ENCODE measurements at places on chromosomes 2 and 18.
A peak's percentile ranks its signal among the peaks of the same experiment; 100 is the strongest.

GRCh38 chr2:65363879-65364666 is 68.3 kb downstream of the SPRED2 start:
- DNase-seq: no peak

DNA sequence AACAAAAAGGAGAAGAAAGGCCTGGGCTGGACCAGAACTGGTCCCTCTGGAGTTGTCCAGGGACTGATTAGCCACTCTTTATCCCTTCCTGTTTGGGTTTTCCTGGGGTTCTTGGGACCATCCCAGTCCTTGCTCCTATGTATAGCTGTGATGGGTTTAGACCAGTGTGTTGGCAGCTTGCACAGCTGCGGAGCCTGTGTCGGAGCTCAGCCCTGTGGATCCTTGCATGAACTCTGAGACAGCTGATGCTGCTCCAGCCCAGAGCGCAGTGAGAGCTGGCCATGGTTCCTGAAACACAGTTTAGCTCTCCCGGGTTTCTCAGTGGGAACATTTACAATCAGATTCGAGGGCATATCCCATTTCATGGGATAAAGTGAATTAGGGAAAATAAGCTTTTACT is 16.9 kb downstream of the IMPA2 start:
- DNase-seq: no peak

DNA sequence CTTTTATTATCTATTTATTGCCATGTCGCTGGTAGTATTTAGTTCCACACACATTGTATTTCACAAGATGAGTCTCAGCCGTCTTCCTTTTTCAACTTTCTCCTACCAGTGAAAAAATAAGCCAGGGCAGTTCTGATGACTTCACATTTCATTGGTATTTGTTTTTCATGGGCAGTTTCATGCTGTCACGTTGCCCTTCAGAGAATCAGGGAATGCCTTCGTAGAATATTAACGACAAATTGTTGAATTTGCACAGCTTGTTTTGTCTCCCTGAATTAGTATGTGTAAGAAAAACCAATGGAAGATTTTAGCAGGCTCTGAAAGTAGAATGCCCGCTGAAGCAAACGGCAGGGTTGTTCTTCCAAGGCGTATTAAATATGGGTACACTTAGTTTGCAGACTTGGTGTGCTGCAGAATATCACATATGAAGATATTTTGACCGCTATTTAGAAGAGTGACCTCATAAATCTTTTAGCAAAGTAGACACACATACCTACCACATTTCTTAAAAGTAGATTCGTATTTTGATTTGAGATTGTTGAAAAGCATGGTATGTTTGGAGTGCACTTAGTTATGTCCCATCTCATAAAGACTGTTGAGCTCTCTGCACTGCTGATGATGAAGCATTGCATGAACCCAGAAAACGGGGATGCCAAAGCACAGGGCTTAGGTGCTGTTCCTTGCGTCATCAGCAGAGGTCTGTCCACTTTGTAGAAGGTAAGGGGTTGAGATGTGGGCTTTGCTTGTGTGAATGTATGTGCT is 2.9 kb downstream of the NEDD4L start:
- DNase-seq: no peak

GRCh38 chr18:58201733-58202730 is 158.0 kb downstream of the NEDD4L start:
- DNase-seq: peak; percentile 15

DNA sequence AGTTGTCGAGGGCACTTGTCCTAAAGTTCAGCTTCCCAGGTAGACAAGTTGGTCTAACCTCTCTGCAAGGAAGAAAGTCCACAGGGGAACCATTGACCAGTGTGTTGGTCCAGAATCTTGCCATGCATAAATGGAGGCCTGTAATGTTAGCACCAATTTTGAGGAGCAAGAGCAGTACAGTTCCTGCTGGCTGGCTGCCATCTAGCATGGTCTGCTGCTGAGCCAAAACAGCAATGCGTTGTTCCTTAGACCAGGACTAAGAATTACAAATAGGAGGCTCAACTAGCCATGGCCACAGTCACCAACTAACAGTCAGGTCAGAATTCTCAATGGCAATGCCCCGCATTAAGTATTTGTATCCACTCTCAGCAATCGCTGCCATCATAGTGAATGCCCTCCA is 72.8 kb upstream of the WIPF1 start:
- no peak for DNase-seq

DNA sequence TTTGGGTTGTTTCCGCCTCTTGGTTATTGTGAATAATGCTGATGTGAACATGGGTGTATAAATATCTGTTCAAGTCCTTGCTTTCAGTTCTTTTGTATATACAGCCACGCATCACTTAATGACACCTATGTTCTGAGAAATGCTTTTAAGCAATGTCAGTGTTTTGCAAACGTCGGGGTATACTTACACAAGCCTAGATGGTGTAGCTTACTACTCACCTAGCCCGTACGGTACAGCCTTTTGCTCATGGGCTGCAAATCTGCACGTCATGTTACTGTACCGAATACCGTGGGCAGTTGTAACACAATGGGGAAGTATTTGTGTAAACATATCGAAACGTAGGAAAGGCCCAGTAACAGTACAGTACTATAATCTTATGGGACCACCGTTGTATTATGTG is 12.4 kb downstream of the RALB start:
- DNase-seq: no peak

DNA sequence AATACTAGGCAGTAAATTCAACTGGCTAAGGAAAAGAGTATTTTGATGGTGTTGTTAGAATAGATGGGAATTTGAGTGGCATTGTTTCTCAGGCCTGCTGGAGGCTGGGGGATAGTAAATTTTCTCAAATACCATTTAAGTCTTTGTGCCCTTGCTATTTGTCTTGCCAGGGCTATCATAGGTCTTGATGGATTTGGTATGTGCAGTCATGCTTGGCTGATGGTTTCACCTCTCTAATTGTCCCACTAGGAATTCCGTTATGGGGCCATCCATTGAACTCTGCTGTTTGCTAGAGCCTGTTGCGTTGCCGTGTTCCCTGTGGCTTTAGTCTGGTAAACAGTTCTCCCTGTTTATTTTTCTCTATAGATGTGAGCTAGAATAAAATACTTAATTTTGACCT is 438.1 kb upstream of the FAM98A start:
- no peak for DNase-seq

- DNase-seq: no peak
Observed at GRCh38 chr2:111534910-111535352, 349.1 kb downstream of the ANAPC1 start.

DNA sequence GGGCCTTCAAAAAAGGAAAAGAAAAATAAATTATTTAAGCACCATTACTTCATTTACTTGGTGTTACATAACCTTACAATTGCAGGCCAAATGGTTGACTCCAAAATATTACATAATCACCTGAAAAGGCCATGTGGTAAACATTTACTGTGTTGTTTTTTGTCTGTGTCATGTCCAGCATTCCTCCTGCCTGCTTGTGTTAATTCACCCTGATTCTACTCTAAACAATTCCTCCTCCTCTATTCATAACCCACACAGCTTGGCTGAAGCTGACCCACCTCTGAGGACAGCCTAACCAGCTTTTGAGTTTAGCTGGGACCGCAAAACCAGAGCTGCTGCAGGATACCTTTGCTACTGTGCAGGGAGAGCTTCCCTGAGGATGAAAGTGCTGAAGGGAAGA is 35.4 kb downstream of the TMX3 start:
- DNase-seq: no peak

DNA sequence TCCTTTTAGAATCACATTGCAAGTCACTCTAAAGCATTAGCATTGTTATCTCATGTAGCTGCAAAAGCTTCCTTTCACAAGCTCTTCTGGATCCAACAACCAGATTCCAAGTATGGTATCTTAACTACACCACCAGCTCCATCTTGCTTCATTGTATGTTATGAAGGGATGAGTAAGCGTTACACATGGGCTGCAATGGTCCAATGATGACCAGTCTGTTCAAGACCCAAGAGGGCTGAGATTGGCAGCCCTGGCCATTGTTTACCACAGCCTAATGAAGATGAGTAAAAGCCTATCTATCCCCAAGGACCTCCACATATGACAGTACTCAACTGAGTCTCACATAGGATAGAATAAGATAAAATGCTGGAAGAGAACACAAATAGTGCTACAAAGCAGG is 6.3 kb downstream of the CFLAR start:
- DNase-seq: no peak

GRCh38 chr2:46804794-46805193 is 110.8 kb downstream of the MCFD2 start:
- no peak for DNase-seq

DNA sequence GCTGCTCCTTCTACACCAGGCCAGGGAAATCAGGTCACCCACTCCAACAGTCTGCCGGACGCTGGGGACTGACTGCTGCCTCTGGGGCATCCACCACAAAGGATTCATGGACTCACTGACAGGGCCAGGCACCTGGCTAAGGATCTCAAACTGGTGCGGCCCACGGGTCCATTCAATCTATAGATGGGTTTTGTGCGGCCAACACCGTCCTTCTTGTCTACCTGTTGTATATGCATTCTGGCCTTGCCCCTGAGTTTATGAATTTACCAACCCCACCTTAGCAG is 10.9 kb upstream of the SLC20A1 start:
- DNase-seq: no peak

DNA sequence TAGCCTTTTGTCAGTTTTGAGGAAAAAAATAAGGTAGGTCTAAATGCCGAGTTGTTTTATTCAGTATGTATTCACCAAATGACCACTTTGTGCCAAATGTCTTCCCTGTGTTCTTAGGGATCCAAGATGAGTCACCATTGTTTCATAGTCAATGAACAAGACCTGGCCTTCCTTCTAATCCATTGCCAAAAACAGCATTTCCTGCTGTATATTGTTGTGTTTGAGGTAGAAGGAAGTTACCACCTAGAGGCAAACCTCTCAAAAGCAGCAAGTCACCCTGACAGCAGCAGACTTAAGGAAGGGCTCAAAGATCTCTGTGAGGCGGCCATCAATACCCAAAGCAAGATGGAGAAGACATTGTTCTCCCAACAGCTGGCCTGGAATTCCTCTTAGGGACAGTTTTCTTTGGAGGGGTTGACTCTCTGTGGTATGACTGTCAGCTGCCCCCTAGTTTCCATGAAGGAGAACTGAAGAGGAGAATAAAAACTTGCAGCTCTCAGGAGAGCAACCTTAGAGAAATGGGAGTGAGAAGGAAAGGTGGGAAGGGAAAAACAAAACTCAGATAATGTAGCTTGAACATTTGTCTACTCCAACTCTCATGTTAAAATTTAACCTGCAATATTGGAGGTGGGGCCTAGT is 328.3 kb downstream of the LRATD1 start:
- no peak for DNase-seq

- no peak for DNase-seq
Observed at GRCh38 chr18:41059126-41059415, 896.0 kb upstream of the PIK3C3 start.

DNA sequence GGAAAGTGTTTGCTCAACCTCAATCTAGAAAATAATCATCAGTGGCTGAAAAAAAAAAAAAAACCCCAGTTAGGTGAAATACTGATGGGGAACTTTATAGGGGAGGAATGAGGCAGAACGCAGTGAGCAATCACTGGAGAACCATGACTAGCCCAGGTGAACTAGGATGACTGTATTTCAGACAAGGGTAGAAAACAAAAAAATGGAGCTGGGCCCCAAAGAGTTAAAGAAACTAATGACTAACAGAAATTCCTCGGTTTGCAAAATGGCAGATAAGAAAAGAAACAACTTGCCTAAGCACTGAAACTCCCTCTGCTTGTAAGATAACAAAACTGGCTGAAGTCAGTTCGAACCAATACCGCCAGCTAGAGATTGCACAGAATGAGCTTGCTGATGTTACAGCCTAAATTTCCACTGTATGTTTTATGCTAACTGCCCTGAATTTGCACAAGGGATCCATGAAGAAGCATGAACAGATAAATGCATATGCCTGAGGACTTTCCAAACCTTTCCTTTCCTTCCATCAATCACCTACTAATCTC is 245.9 kb downstream of the METTL4 start:
- DNase-seq: no peak

DNA sequence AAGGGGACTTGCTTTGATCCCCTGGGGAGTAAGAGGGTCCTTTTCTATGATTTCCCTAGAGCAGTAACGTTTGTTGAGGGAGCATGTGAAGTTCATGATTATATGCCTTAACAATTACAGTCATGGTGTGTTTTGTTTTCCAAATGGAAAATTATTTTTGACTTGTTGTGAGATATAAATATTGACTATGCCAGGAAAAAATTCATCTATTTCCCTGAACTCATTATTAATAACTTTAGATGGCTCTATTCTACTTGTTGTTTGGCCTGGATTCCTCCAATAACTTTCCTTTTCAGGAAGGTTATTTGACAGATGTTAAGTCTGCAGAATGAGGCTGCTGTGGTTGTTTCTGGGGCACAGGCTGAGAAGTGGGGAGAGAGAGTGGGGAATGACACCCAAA is 72.1 kb upstream of the LMAN1 start:
- DNase-seq: no peak

- DNase-seq: no peak
Observed at GRCh38 chr2:71001981-71002570, 7.4 kb upstream of the TEX261 start.

- DNase-seq: no peak
Observed at GRCh38 chr2:37854676-37855282, 70.3 kb upstream of the RMDN2 start.

- DNase-seq: no peak
Observed at GRCh38 chr18:8368512-8369217, 240.6 kb upstream of the RAB12 start.

Measured in Kasumi-1 (cell line).